CD14-positive monocyte (primary cell): ENCODE measurements at places on chromosomes 7 and 10. TPM values are rescaled to one million over a fixed set of nuclear protein-coding genes. Genes with fewer than 3 reads are reported as not detected.

Gene LRRD1
- not detected for polyA plus RNA-seq

GRCh38 chr7:140672382-140673062 is at the start of gene ADCK2:
Gene ADCK2, plus strand, starts transcription at chr7:140672945. Its CDS starts 386 bp downstream, at chr7:140673331.
- no peaks in the 10 kb centered on the region for H3K27me3 ChIP-seq
- peaks cover 42% of the 10 kb centered on the region for H3K4me1 ChIP-seq
- DNase-seq = peak; percentile 15
- peak within 1 kb of the TSS; percentile 66 for H3K27ac ChIP-seq

DNA sequence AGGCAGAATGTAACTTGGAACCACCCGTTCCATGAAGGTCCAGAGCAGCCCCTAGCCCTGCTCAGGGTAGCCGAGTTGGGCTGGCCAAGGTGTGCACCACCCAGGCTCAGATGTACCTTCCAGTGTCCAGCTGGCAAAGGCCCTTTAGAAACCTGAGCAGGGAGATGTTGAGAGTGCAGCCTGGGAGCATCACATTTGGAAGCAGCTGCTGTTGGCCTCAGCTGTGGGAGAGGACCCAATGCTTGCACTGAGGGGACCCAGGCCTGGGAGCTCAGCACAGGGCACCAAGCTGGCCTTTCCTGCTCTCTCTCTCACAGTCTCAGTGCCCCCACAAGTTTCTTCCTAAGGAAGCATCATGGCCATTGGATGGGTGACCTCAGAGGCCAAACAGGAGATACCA is 33.5 kb downstream of the ANXA8 start:
- H3K4me1 ChIP-seq = no peaks in the 10 kb centered on the region
- no peak overlapping the region for H3K27ac ChIP-seq
- no peaks in the 10 kb centered on the region for H3K36me3 ChIP-seq
- H3K4me3 ChIP-seq = no peak overlapping the region
- no peak for DNase-seq

DNA sequence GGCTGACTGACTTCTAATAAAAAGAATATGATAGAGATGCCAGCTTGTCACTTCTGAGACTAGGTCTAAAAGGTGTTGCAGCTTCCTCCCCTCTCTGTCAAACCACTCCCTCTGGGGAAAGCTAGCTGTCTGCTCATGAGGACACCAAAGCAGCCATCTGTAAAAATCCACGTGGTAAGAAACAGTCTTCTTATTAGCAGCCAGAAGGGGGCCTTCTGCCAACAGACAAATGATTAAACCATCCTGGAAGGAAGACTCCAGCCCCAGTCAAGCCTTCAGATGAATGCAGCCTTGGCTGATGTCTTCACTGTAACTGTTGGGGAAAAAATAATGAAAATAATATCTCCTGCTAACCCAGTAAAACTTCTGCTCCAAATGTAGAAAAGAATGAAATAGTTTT is 41.9 kb upstream of the DAGLB start:
- H3K4me1 ChIP-seq = peaks cover under 1% of the 10 kb centered on the region
- no peaks in the 10 kb centered on the region for H3K27me3 ChIP-seq
- H3K36me3 ChIP-seq = no peaks in the 10 kb centered on the region
- no peak overlapping the region for H3K27ac ChIP-seq
- H3K4me3 ChIP-seq = no peak overlapping the region
- no peak for DNase-seq

Gene PLAU
- 0.43 TPM for polyA plus RNA-seq

Gene CYP2W1
- not detected for polyA plus RNA-seq

Gene PRKCQ
- 0.09 TPM for polyA plus RNA-seq

- H3K27me3 ChIP-seq = no peaks in the 10 kb centered on the region
- H3K4me1 ChIP-seq = no peaks in the 10 kb centered on the region
- H3K27ac ChIP-seq = no peak overlapping the region
- no peak for DNase-seq
- H3K4me3 ChIP-seq = no peak overlapping the region
- no peaks in the 10 kb centered on the region for H3K36me3 ChIP-seq
These were observed 1221.5 kb upstream of the SORCS1 start for GRCh38 chr10:108385963-108386362.

Gene CHRM2
- not detected for polyA plus RNA-seq

- no peak for DNase-seq
- no peaks in the 10 kb centered on the region for H3K36me3 ChIP-seq
- H3K4me1 ChIP-seq = peaks cover 6% of the 10 kb centered on the region
- H3K27me3 ChIP-seq = no peaks in the 10 kb centered on the region
- H3K27ac ChIP-seq = no peak overlapping the region
These were observed 190.1 kb downstream of the PRPF18 start for GRCh38 chr10:13776861-13777311.

Gene MOGAT3
- not detected for polyA plus RNA-seq

GRCh38 chr10:112643600-112644264 is 196.7 kb downstream of the VTI1A start:
- H3K4me3 ChIP-seq = no peak overlapping the region
- H3K4me1 ChIP-seq = no peaks in the 10 kb centered on the region
- DNase-seq = no peak
- no peaks in the 10 kb centered on the region for H3K27me3 ChIP-seq
- no peaks in the 10 kb centered on the region for H3K36me3 ChIP-seq

Gene STRIP2
- polyA plus RNA-seq = not detected

Gene FFAR4
- polyA plus RNA-seq = 1.1 TPM

GRCh38 chr10:85147346-85148250 is 819.2 kb downstream of the CCSER2 start:
- DNase-seq = no peak
- no peaks in the 10 kb centered on the region for H3K27me3 ChIP-seq
- H3K4me3 ChIP-seq = no peak overlapping the region
- H3K4me1 ChIP-seq = no peaks in the 10 kb centered on the region
- H3K36me3 ChIP-seq = no peaks in the 10 kb centered on the region
- H3K27ac ChIP-seq = no peak overlapping the region

DNA sequence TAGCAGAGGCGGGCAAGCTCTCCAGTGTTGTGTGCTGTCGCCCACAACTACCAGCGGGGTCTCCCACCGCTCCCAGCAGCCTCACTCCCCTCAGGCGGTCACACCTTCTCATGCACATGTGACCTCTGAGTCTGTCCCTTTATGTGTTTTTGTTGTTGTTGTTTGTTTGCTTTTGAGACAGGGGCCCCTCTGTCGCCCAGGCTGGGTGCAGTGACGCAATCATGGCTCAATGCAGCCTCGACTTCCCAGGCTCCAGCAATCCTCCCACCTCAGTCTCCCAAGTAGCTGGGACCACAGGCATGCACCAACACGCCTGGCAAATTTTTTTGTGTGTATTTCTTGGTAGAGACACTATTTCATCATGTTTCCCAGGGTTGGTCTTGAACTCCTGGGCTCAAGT is 1.5 kb downstream of the CPSF4 start:
- H3K4me1 ChIP-seq = peaks cover 21% of the 10 kb centered on the region
- H3K27me3 ChIP-seq = no peaks in the 10 kb centered on the region
- no peak overlapping the region for H3K4me3 ChIP-seq
- H3K36me3 ChIP-seq = peaks cover 32% of the 10 kb centered on the region
- no peak overlapping the region for H3K27ac ChIP-seq

- no peaks in the 10 kb centered on the region for H3K36me3 ChIP-seq
- H3K4me1 ChIP-seq = no peaks in the 10 kb centered on the region
- DNase-seq = no peak
- no peak overlapping the region for H3K27ac ChIP-seq
These were observed 44.0 kb downstream of the CALD1 start for GRCh38 chr7:134823400-134823799.

DNA sequence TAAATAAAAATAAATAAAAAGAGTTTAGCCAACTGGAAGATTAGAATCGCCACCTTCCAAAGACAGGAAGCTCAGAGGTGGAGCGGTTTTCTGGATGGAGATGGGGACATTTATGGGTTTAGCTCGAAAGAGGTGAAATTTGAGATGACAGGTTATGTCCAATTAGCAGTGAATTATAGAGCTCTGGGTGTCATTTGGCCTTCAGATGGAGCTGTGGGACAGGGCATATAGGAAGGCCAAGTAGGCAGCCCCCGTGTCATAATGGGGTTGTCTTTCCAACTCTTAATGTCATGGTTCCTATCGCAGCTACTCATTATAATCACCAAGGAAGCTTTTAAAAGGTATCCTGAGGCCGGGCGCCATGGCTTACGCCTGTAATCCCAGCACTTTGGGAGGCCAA is 21.0 kb upstream of the EEPD1 start:
- no peak overlapping the region for H3K4me3 ChIP-seq
- no peaks in the 10 kb centered on the region for H3K27me3 ChIP-seq
- DNase-seq = no peak

Gene ITPRID1
- polyA plus RNA-seq = not detected

DNA sequence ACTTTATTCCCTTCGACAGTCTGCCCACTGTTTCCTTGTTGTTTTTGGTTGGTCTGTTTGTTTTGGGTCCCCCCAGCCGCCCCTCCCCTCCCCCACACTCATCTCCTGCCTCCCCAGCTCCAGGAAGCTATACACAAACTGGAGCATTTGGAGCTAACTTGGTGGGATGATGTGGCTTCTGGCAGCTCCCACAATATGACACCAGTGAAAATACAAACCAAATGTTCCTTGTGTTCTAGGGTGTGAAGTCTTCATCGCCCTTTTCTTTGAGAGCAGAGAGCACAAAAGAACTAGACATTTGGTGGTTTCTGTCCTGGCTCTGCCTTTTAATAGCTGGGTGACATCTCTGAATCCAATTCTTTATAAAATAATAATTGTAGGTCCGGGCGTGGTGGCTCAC is 33.8 kb downstream of the CREB5 start:
- DNase-seq = no peak
- no peak overlapping the region for H3K27ac ChIP-seq
- no peaks in the 10 kb centered on the region for H3K36me3 ChIP-seq
- H3K27me3 ChIP-seq = no peaks in the 10 kb centered on the region
- no peaks in the 10 kb centered on the region for H3K4me1 ChIP-seq

- DNase-seq = peak; percentile 65
- H3K4me1 ChIP-seq = peaks cover 54% of the 10 kb centered on the region
- no peaks in the 10 kb centered on the region for H3K36me3 ChIP-seq
These were observed 14.9 kb upstream of the SRGN start for GRCh38 chr10:69073026-69073425.

GRCh38 chr7:90242369-90243168 is 2.4 kb upstream of the CFAP69 start:
- H3K4me3 ChIP-seq = no peak overlapping the region
- H3K36me3 ChIP-seq = no peaks in the 10 kb centered on the region
- no peak overlapping the region for H3K27ac ChIP-seq
- H3K4me1 ChIP-seq = peaks cover 19% of the 10 kb centered on the region

GRCh38 chr10:67667035-67667425 is 29.0 kb downstream of the CTNNA3 start:
- DNase-seq = no peak
- no peak overlapping the region for H3K4me3 ChIP-seq
- H3K4me1 ChIP-seq = no peaks in the 10 kb centered on the region
- no peak overlapping the region for H3K27ac ChIP-seq
- no peaks in the 10 kb centered on the region for H3K36me3 ChIP-seq
- no peaks in the 10 kb centered on the region for H3K27me3 ChIP-seq

GRCh38 chr7:98828368-98828767 is 41.4 kb downstream of the TMEM130 start:
- no peak overlapping the region for H3K27ac ChIP-seq
- no peaks in the 10 kb centered on the region for H3K36me3 ChIP-seq
- H3K4me1 ChIP-seq = no peaks in the 10 kb centered on the region
- no peak overlapping the region for H3K4me3 ChIP-seq
- no peaks in the 10 kb centered on the region for H3K27me3 ChIP-seq

GRCh38 chr7:5426226-5426475 is 2.5 kb upstream of the TNRC18 start:
- H3K27me3 ChIP-seq = no peaks in the 10 kb centered on the region
- peaks cover 35% of the 10 kb centered on the region for H3K4me1 ChIP-seq
- no peaks in the 10 kb centered on the region for H3K36me3 ChIP-seq
- DNase-seq = no peak
- peak overlapping the region; percentile 98 for H3K4me3 ChIP-seq

DNA sequence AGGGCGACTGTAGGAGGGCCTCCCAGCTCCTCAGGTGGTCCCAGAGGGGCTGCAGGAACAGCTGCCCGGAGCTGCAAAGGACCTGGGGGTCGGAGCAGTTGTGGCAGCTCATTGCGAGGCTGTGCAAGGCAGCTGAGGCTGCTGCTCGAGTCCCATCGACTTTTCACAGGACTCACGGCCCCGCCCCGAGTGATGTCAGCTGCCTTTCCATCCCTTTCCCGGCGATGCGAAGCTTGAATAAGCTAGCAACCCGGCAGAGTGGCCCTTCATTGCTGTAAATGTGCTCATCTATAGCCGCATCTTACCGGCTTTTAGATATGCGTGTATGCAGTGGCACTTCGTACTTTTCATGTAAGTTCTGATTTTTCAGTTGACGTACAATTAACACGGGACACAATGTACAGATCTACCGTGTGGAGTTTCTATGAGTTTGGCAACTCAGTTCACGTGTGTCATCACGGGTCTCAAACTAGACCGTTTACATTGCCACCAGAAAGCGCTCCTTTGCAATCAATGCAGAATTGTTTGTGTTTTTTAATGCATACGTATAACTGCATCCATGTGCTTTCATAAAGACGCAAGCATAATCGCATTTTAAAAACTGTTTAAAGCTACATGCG is at the start of gene CH25H:
TSS of gene CH25H (minus strand) at position 137 of the 620 bp plus-strand sequence. CDS start at position 112, 25 bp downstream.
- H3K4me3 ChIP-seq = peak within 1 kb of the TSS; percentile 73
- H3K27ac ChIP-seq = no peak within 1 kb of the TSS
- peaks cover 24% of the 10 kb centered on the region for H3K4me1 ChIP-seq
- peak; percentile 43 for DNase-seq

Gene WEE2
- not detected for polyA plus RNA-seq

GRCh38 chr10:31583293-31583692 is 264.3 kb downstream of the ZEB1 start:
- H3K4me1 ChIP-seq = peaks cover 74% of the 10 kb centered on the region
- peak overlapping the region; percentile 99 for H3K27ac ChIP-seq
- H3K36me3 ChIP-seq = no peaks in the 10 kb centered on the region
- no peak overlapping the region for H3K4me3 ChIP-seq
- DNase-seq = no peak

GRCh38 chr7:81075150-81075549 is 156.3 kb upstream of the SEMA3C start:
- H3K4me3 ChIP-seq = no peak overlapping the region
- no peaks in the 10 kb centered on the region for H3K36me3 ChIP-seq
- H3K27ac ChIP-seq = no peak overlapping the region
- no peaks in the 10 kb centered on the region for H3K27me3 ChIP-seq

DNA sequence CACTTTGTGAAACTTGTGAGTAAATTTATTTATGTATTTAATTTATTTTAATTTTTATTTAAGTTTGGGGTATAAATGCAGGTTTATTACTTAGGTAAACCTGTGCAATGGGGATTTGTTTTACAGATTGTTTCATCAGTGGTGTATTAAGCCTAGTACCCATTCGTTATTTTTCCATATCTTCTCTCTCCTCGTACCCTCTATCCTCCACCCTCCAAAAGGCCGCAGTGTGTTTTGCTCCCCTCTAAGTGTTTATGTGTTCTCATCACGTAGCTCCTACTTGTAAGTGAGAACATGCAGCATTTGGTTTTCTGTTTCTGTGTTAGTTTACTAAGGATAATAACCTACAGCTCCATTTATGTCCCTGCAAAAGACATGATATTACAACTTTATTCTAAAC is 145.4 kb upstream of the SMIM30 start:
- H3K27me3 ChIP-seq = no peaks in the 10 kb centered on the region
- H3K36me3 ChIP-seq = no peaks in the 10 kb centered on the region
- no peak overlapping the region for H3K27ac ChIP-seq
- no peak for DNase-seq
- H3K4me1 ChIP-seq = no peaks in the 10 kb centered on the region
- no peak overlapping the region for H3K4me3 ChIP-seq
